Brain pericyte (primary cell): ENCODE measurements at places on chromosomes 1 and 21.

GRCh38 chr1:217482356-217483102 lies 148.4 kb downstream of the GPATCH2 start:
- DNase-seq, result no peak

- no peak for DNase-seq
Measured at GRCh38 chr1:177385760-177386698, 215.3 kb downstream of the BRINP2 start.

GRCh38 chr1:29123887-29124365 lies at the start of gene TMEM200B:
TMEM200B (minus strand) TSS chr1:29123903; CDS start chr1:29121828, 2,075 bp downstream.
- no peak for DNase-seq

GRCh38 chr1:37650173-37650572 lies 15.5 kb upstream of the RSPO1 start:
- no peak for DNase-seq

DNA sequence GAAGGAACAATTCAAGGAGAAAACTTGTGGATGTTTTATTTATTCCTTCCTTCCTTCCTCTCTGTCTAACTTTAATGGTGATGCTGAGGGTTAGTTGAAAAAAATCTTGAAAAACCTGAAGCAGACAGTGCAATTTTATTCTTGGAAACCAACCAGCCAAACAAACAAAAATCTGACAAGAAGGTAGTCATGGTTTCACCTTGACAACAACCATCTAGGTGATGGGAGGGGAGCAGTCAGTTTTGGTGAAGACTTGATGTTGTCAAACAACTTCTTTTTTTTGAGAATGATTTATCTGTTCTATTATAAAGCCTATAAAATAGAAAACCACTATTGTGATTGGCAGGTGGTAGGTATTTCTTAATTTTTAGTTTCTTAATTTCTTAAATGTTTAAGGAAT lies 92.4 kb upstream of the GPR88 start:
- DNase-seq, result no peak

- no peak for DNase-seq
Measured at GRCh38 chr1:243575070-243575469, 275.0 kb downstream of the AKT3 start.

GRCh38 chr1:244615301-244615700 lies 37.6 kb upstream of the DESI2 start:
- no peak for DNase-seq

GRCh38 chr1:226945106-226945857 lies 5.2 kb downstream of the COQ8A start:
- no peak for DNase-seq

DNA sequence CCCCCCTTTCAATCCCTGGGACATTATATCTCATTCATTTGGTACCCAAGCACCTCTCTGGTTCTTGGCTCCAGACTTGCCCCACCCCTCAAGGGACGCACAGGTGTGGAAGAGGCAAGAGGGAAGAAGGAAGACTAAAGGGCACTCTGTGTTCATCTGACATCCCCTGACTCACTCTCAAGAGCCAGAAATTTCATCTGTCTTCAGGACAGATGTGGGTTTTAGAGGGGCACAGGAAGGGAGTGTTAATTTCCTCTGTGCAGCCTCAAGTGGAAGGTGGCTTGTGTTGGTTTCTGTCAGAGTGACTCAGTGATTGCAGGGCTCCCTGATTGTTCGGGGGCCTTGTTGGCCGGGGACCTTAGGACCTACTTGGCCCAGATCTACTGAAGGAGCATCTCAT lies 2.4 kb downstream of the C2CD4D start:
- no peak for DNase-seq

- DNase-seq, result no peak
Measured at GRCh38 chr1:94969137-94969536, 42.2 kb upstream of the CNN3 start.

DNA sequence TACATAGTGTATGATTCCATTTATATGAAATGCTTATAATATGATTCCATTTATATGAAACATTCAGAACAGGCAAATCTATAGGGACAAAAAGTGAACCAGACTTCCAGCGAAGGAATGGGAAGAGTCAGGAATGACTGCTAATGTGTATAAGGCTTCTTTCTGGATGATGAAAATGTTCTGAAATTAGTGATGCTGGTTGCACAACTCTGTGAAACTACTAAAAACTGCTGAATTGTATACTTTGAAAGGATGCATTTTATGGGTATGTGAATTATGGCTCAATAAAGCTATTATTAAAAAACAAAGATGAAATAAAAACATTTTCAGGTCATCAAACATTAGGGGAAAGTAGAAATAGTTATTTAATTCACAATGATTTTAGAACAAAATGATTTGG lies 14.1 kb upstream of the IL24 start:
- DNase-seq, result no peak

DNA sequence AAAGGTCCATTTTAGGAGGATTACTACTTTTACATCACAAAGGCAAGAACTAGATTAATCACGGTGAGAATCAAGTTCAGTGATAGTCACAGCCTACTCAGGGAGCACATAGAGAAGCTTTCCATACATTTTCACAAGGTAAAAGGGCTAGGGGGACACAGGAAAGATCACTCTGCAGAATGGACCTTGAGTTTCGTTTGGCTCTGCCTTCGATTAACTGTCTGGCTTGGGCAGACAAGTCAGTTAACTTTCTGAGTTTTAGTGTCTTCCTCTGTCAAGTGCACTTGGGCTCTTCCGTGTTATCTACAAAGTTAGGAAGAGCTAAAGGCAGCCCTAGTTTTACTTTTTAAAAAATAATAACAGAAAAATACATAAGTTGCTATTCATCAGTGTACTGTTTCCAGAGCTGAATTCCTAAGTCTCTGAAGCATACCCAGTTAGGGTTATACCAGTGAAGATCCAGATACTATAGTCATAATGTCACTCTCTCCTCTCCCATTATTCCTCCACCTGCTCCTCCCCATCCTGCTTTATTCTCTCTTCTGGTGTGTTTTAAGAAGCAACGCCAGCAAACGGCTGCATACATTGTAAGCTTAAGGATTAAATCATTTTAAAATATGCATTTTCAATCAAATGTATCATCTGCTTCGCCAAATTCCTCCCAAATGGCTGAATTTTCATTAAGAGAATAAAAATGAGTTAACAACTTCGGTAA lies 1.7 kb downstream of the CEP170 start:
- DNase-seq, result no peak

- DNase-seq, result no peak
Measured at GRCh38 chr1:186681801-186682200, 1.6 kb upstream of the PTGS2 start.

DNA sequence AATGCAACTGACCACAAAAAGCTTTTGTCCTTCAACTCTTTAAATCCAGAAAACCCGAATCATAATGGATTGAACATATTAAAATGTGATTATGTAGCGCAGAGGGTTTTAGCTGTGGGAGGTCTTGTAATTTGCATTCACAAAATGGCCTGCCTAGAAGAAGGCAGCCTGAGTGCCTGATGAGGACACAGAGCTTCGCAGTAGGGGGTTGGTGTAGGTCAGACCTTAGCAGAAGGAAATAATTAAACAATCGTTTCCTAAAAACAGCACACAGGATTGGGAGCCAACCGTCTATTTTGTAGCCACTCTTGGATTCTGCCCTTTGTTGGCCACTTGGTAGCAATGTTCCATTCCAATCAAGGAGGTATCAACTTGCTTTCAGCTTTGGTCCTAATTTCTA lies 195.7 kb upstream of the KIAA0040 start:
- DNase-seq, result no peak

DNA sequence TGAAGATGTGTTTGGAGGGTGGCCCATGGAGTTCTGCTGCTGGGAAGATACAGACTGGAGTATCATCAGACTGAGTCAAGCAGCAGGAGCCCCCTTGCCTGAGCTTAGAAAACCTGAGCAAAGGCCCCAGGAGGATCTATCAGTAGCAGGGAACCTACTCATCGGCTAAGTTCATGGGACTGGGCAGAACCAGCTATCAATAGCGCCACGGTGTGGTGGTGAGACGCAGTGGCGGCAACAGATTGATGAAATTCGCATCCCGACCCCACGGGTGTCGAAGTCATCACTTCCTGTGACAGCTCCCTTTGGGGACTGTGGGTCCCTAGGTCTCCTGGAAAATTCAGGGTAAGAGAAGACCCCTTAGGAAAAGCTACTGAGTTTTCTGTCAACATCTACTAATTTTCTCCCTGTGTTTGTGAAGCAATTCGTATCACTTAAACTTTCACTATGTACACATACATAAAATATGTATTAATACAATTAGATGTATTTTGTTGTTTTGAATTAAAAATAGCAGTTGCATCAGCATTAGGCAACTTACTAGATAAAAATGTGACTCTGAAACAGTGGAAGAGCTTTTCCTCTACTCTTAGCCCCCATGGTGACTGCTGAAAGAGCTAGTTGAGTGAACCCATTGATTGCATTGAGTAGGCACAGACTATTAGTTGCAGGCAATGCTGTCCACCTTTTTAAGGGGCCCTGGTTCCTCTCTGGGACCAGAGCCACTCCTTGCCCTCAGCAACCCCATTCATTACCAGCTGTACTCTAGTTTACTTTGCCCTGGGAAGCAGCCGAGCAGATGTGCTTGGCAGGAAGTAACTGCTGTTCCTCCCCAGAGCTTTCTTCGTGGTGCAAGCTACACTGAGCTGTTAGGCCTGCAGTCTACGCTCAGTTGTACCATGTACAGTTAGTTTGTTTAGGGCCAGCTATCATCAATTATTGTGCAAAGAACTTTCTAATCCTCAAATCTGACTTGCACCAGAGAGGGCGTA lies 7.3 kb upstream of the CACNA1S start:
- DNase-seq, result no peak

DNA sequence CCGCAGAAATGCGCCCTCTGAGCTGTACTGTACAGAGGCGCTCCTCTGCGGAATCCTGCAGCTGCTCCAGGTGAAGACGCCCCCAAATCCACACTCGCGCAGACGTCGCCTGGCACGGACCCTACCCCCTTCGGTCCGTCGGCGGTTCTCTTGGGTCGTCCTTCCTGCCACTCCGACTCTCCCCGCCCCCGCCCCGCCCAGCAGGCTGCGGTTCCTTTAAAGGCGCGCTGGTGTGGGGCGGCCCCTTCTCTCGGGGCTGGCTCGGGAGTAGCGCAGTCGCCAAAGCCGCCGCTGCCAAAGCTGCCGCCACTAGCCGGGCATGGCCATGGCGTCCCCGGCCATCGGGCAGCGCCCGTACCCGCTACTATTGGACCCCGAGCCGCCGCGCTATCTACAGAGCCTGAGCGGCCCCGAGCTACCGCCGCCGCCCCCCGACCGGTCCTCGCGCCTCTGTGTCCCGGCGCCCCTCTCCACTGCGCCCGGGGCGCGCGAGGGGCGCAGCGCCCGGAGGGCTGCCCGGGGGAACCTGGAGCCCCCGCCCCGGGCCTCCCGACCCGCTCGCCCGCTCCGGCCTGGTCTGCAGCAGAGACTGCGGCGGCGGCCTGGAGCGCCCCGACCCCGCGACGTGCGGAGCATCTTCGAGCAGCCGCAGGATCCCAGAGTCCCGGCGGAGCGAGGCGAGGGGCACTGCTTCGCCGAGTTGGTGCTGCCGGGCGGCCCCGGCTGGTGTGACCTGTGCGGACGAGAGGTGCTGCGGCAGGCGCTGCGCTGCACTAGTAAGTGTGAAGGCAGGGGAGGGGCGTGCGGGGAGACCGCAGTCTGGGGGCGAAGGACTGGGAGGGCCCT lies at the start of gene RASSF5:
Gene RASSF5, plus strand, starts transcription at position 248 of the 846 bp plus-strand sequence. Its CDS starts 72 bp downstream, at position 320.
- DNase-seq, result no peak

DNA sequence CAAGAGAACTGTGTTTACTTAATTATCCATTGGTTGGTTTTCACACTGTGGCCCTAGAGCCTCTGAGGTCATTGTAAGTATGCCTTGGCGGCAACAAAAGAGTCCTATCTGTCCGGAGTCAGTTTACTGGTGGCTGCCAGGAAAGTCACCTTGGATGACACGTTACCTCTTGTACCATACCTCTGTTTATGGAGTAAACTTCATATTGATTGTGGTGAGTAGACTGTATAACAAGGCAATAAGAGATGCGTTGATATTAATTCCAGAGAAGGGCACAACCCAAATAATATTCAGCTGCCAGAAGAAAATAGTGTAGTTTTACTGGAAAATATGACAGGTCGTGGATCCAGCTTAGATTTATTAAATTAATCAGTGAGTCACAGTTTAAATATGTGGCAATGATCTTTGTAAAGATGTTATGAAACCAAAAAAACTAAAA lies 20.4 kb upstream of the KIF14 start:
- DNase-seq, result no peak

GRCh38 chr1:225746361-225747179 lies 31.1 kb upstream of the SRP9 start:
- DNase-seq, result peak; percentile 89

GRCh38 chr21:28540514-28540913 lies 452.2 kb downstream of the LTN1 start:
- DNase-seq, result no peak

- no peak for DNase-seq
Measured at GRCh38 chr1:205382561-205382960, 25.8 kb upstream of the KLHDC8A start.

- DNase-seq, result no peak
Measured at GRCh38 chr1:184696403-184696802, 58.3 kb downstream of the EDEM3 start.

DNA sequence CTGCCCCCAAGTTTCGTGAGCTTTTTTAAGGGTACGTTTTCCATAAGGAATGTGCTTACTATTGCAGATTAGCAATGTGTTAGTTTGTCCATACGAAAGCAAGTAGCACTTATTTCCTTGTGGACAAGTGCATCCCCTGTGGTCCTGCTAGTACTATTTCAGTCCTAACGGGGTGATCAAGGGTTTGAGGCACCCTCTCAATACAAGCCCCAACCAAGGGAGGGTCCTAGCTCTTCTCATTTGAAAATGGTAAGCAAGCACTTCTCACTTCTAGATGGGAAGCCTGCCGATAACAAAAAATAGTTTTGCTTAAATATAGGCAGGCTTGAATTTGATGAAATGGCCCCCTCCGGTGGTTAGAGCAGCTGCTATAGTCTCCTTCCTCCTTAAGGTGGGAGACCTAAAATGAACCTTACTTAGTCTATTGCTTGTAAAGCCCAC lies 64.0 kb upstream of the HMCN1 start:
- no peak for DNase-seq

- no peak for DNase-seq
Measured at GRCh38 chr21:36079010-36079649, 9.3 kb downstream of the CBR1 start.

DNA sequence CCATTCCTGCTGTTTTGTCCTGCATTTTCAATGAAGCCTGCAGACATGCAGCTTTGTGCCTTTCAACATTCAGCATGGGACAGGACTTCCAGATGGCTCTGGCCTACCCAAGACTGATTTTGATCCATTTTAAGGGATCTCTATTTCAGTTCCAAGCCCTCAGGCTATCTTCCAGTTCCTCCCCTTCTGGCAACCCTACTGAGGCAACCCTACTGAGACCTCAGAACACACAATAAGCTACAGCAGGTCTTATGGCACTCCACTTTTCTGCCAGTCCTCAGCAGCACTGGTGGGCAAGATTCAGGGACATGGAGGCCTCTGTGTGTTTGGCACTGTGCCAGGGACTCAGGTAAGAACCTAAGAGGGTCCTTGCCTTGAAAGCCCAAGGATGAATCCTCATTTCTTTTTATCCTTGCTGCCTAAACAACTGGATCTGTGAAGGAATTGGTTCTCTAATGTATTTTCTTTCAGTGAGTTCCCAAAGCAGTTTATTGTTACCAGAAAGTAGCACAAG lies 50.7 kb downstream of the MAB21L3 start:
- DNase-seq, result no peak

- no peak for DNase-seq
Measured at GRCh38 chr1:235399661-235400060, 32.4 kb downstream of the TBCE start.

GRCh38 chr1:4796161-4797015 lies 142.0 kb downstream of the AJAP1 start:
- DNase-seq, result no peak

- DNase-seq, result no peak
Measured at GRCh38 chr1:17637055-17637454, 97.6 kb downstream of the ARHGEF10L start.

- no peak for DNase-seq
Measured at GRCh38 chr21:34126269-34126668, 52.9 kb downstream of the MRPS6 start.
